ENCODE measurements at places on chromosomes 3 and 15.

DNA sequence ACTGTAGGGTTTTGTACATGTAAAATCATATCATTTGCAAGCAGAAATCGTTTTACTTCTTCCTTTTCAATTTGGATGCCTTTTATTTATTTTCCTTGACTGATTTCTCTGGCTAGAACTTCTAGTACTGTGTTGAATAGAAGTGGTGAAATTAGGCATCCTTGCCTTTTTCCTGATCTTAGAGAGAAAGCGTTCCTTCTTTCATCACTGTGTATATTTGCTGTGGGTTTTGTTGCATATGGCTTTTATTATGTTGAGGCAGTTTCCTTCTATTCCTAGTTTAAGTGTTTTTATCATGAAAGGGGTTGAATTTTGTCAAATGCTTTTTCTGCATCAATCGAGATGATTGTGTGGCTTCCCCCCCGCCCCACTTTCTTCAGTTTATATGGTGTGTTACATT, 140.9 kb downstream of the ATG7 start:
- no peak for DNase-seq

- no peak for DNase-seq
Observed at GRCh38 chr15:53670701-53671100, 88.8 kb downstream of the WDR72 start.

GRCh38 chr15:69590932-69591524, 138.4 kb downstream of the RPLP1 start:
- DNase-seq, result no peak

DNA sequence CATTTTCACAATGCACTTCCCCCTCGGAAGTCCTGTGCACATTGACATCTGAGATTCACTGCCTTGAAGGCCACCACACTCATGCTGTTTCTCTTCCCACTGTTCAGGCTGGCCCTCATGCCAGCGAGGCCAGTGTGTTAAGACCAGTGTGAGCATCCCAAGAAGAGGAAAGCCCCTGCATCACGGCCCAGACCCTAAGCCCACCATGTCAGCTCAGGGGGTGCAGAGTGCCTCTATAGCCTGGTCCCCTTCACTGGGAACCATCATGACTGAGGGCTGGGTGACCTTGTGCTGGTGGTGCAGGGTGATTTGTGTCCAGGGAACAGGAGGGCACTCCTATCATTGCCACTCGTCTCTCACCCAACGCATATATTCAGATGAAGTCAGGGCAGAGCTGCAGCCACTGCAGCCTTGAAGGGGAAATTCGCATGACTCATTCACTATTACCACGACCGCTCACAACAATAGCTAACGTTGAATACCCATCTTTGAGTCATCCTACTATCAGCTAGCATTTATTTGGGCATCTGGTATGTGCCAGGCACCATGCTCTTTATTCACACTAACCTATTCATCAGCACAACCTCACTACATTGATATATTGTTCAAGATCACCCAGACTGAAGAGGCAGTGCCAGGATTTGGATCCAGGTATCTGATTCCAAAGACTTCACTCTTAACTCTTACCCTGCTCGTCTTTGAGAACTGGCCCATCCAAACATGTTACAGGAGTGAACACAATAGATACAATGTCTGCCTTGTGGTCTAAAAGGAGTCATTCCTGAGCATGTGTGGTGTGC, 58.8 kb upstream of the SLC6A11 start:
- no peak for DNase-seq

- DNase-seq, result no peak
Observed at GRCh38 chr3:139318431-139318816, 25.4 kb upstream of the MRPS22 start.

- no peak for DNase-seq
Observed at GRCh38 chr15:40161693-40162391, 973 bp downstream of the BUB1B start.

DNA sequence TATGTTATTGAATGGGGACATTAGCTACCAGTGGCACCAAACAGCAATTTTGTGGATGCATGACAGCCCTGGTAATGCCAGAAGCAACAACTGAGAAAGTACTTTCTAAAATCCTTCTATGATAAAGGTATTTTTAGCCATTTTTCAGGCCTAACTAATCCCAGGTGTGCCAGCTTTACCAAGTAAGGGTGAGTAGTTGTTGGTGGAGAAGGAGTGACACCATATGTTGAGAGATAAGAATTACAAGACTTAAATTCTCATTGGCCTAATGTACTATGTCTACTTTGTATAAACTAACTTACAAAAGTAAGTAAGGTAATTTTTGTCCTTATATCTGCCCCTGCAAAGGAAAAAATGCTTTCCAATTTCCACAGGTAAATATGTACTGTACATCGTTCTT, 4.1 kb upstream of the COX17 start:
- DNase-seq, result no peak

DNA sequence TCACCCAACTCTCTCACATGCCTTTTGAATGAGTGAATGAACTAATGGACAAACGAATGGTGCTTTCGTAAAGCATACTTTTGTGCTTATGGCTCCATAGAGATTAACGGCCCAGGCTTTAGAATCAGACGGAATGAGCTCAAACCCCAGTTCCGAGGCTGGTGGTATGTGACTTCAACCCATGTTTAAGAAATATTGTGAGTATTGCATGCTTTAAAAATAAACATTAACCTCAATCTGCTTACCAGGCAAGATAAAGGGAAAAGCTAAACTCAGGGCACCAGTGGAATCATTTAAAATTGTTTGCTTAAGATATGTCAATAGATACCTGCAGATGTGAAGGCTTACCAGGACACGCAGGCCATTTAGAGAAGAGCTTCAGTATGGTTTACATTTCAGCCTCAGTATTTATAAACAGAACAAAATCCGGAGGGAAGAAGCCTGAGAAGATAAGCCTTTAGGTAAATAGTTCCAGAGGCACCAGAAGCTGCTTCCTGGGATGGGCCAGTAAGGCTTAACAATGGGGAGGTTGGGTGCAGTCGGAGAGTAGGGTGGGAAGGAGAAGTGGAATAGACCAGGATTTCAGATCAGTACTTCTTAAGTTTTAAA, 186.4 kb downstream of the ADAMTS9 start:
- DNase-seq, result no peak

DNA sequence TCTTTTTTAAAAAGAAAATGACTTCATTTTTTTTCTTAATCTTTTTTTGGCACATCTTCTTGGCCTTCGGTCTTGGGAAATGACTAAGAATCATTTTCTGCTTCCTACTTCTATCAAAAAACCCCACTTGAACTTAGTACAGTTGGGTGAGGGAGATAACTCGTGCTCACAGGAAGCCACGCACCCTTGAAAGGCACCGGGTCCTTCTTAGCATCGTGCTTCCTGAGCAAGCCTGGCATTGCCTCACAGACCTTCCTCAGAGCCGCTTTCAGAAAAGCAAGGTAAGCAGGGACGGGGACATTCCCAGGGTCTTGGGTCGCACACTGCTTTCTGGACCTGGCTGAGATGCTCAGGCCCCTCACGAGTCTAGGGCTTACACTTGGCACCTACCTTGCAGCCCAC, at the start of gene CCR4:
CCR4 (plus strand) TSS at position 235 of the 402 bp plus-strand sequence. CDS start 1,779 bp downstream, outside the sequence.
- peak; percentile 30 for DNase-seq

- no peak for DNase-seq
Observed at GRCh38 chr3:25532431-25533162, 104.5 kb downstream of the RARB start.

DNA sequence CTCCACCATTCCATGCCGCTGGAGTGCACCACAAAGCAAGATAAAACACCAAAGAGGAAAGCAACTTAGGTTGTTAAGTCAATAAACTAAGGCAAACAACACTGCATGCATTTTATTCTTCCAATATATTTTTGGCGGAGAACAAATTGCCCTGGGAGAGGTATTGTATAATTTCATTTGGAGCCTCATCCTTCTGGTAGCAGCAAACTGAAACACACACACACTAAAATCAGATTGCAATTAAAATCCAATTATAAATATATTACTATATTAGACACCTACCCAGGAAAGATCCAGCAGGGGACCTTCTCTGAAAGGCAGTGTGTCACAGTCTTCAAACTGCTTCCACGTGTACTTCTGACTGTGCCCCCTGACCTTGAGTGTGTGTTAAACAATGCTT, 102.3 kb downstream of the RORA start:
- DNase-seq, result no peak

DNA sequence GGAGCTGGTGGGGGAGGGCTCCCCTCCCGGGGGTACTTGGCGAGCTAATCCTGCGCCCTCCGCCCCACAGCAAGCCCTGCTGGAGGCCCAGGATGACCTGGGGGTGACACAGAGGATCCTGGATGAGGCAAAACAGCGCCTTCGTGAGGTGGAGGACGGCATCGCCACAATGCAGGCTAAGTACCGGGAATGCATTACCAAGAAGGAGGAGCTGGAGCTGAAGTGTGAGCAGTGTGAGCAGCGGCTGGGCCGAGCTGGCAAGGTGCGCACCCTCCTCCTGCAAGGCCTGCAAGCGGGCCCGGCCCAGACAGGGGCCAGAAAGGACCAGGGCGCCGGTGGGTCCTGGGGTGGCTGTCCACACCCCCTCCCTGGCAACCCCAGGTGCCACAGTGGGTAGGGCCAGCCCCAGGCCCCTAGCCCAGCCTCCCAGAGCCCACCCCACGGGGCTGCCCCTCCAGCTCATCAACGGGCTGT, 56.5 kb downstream of the SEMA3G start:
- DNase-seq, result no peak

GRCh38 chr15:36484038-36484778, 95.2 kb upstream of the CDIN1 start:
- no peak for DNase-seq

GRCh38 chr3:109921509-109921908, 584.2 kb upstream of the DPPA4 start:
- DNase-seq, result no peak

DNA sequence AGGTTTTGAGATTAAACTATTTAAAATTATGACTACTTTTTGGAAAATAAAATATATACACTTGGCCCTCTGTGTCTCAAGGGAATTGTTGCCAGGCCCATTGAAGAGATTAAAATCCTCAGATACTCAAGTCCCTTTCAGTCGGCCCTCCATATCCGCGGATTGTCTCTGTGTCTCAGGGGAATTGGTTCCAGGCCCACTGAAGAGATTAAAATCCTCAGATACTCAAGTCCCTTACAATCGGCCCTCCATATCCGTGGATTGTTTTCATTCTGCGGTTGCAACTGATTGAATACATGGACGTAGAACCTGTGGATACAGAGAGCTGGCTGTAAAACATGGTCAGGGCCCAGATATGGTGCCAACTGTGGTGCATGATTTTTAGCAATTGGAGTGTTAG, 15.7 kb upstream of the LRCH3 start:
- no peak for DNase-seq

GRCh38 chr15:96435022-96435421, 104.5 kb downstream of the NR2F2 start:
- no peak for DNase-seq

- no peak for DNase-seq
Observed at GRCh38 chr3:149553781-149554451, 79.4 kb downstream of the TM4SF4 start.

- DNase-seq, result no peak
Observed at GRCh38 chr3:195003893-195004289, 267.1 kb downstream of the XXYLT1 start.
